ENCODE measurements at places on chromosomes 1 and 21. TPM values are rescaled to one million over a fixed set of nuclear protein-coding genes. Genes with fewer than 3 reads are reported as not detected.

- DNase-seq: no peak
Measured at GRCh38 chr1:201565024-201565730, 26.2 kb downstream of the NAV1 start.

GRCh38 chr1:182629499-182630096 lies 25.4 kb upstream of the RGS16 start:
- DNase-seq: no peak

DNA sequence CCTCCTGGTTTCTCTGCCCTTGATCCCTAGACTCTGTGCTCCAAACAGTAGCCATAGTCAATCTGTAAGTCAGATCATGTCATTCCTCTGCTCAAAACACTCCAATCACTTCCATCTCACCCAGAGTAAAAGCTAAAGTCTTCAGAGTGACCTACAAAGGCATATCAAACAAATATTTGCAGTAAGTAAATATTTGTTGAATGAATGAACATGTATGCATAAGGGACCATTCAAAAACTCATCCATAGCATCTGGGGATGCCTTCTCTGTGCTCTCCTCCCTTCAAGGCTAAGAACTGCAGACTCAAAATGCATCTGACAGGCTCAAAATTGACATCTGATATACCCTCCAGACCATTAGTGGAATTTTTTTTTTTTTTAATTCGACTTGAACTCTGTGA lies 18.1 kb upstream of the AK5 start:
- no peak for DNase-seq

- no peak for DNase-seq
Measured at GRCh38 chr1:150146849-150147542, 2.7 kb upstream of the PLEKHO1 start.

GRCh38 chr21:31912501-31912900 lies 39.7 kb downstream of the HUNK start:
- DNase-seq: no peak

DNA sequence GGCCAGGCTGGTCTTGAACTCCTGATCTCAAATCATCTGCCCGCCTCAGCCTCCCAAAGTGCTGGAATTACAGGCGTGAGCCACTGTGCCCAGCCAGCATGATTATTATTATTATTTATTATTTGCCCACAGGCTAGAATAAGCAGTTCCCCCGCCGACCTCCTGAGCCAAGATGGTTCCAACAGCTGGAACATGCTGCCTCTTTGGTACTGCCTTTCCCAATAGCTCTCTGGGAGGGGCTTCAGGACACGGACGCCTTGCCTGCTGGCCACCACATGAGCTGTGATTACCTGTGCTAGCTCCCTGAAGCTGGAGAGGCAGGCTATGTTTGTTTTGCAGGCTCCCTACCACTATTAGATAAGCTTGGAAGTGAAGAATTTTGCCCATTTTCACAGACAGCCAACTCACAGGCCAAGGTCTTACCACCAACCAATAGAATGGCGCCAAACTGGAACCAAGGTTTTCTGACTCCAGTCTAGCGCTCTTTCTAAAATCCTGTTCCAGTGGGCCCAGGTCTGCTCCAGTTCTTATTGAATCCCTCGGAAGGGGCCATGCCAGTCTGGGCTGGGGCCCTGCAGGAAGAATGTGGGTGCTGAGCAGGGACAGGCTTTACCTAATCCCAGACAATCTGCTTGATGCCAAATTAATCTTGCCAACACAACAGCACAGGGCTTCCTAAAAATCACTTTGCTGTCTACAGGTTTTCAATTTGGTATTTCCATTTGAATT lies 2.1 kb upstream of the GPR61 start:
- DNase-seq: no peak

- peak; percentile 68 for DNase-seq
Measured at GRCh38 chr1:44994309-44994898, 8.0 kb upstream of the EIF2B3 start.

- no peak for DNase-seq
Measured at GRCh38 chr1:161111117-161111516, 6.7 kb downstream of the PFDN2 start.

- no peak for DNase-seq
Measured at GRCh38 chr1:162951553-162952315, 90.8 kb upstream of the CCDC190 start.

GRCh38 chr1:236175642-236176336 lies 33.5 kb downstream of the GPR137B start:
- no peak for DNase-seq

GRCh38 chr1:222767152-222767571 lies 30.2 kb downstream of the FAM177B start:
- no peak for DNase-seq

- no peak for DNase-seq
Measured at GRCh38 chr1:173702736-173703135, 12.0 kb upstream of the KLHL20 start.

- no peak for DNase-seq
Measured at GRCh38 chr1:215031392-215031791, 51.1 kb upstream of the KCNK2 start.

DNA sequence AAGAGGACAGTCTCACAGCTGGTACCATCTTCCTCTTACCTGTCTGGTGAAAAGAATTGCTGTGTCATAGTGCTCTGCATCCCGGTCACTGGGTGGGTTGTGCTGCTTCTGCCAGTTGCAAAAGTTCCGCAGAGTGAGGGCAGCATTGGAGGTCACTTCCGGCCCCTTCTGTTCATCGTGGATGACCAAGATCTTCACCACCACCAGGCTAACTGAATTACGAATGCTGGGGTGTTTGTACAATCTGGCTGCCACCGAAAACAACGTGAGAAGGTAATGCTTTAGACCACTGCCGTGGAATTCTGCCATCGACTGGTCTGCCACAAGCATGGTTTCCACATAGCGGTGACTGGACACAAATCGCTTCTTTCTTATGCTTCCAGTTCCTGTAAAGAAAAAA lies 2.9 kb downstream of the ADAMTS1 start:
- DNase-seq: no peak

DNA sequence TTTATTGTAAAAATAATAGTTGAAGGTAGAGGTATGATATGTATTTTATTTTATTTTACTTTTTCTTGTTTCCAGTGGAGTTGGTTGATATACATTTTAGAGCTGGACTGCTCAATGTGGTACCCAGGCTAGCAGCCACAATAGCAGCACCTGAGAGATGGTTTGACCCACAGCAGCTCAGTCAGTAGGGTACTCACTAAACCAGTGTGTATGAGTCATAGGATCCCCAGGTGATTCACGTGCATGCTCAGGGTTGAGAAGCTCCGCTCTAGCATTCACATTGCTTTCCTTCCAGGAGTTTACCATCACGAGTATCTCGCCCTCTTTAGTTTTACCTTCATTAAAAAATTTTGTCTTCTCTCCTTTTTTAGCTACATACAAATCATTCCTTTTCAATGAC lies 96.0 kb upstream of the PAXBP1 start:
- no peak for DNase-seq

- peak; percentile 95 for DNase-seq
Measured at GRCh38 chr1:171645553-171646248, 6.8 kb downstream of the MYOC start.

- no peak for DNase-seq
Measured at GRCh38 chr1:189681252-189681919, 796.3 kb downstream of the BRINP3 start.

DNA sequence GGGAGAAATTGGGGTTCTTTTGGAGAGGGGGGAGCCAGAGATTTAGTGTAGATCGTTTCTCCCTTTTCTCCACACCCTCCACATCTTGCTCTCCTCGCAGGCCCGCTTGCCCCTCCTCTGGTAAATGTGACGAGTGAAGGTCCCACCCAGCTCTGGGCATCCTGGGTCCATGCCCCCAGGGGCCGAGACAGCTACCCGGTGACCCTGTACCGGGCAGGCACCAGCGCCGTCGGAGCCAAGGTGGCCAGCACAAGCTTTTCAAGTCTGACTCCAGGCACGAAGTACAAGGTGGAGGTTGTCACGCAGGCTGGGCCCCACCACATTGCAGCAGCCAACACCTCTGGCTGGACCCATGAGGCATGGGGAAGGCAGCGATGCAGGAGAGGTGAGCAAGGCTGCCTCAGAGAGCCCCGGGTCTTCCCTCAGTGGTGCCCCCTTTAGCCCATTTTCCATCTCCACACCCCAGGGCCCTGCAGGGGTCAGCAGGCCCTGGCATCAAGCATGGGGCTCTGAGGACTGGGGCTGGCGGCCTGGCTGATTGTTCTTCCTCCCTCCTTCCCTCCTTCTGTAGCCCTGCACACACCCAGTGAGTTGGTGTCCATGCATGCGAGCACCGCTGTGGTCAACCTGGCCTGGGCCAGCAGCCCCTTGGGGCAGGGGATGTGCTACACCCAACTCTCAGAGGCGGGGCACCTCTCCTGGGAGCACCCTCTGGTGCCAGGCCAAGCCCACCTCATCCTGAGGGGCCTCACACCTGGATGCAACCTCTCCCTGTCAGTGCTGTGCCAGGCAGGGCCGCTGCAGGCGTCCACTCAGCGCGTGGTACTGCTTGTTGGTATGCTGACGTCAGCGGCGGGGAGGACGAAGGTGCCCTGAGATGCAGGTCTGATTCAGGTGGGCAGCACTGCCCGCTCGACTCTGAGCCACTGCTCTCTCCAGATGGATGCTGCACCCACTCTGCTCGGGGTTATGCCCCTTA lies 16.4 kb upstream of the LGR6 start:
- no peak for DNase-seq

- no peak for DNase-seq
Measured at GRCh38 chr1:17128361-17128760, 9.1 kb upstream of the PADI2 start.

- DNase-seq: no peak
Measured at GRCh38 chr1:199901341-199901740, 126.2 kb upstream of the NR5A2 start.

DNA sequence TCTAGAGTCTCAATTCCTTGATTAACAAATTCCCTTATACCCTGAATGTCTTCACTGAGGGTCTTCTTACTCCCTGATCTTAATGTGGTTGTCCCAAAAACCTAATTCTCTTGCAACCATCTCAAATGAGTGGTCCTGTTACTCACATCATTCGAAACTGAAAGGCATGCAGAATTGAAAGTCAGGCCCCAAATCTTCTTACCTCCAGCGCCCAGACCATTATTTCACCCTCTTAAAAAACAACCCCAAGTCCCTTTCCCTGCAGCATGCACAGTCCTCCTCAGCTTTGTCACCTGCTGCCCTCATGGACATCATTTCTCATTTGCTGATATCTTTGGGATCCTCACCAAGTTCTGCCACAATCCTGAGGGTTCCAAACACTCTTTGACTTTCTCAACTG lies 230.1 kb downstream of the SEC16B start:
- no peak for DNase-seq

Gene TMPRSS15
- 0.68 TPM for polyA plus RNA-seq

Gene SLC6A9
- 4.5 TPM for polyA plus RNA-seq

Gene CELSR2
- polyA plus RNA-seq: 3.7 TPM

Gene SPRR2E
- not detected for polyA plus RNA-seq

Gene SELP
- 2.4 TPM for polyA plus RNA-seq

Gene PITHD1
- polyA plus RNA-seq: 41.6 TPM

Gene ZCCHC17
- 30.0 TPM for polyA plus RNA-seq

Gene TDRD5
- polyA plus RNA-seq: 0.94 TPM

Gene PLA2G2F
- polyA plus RNA-seq: not detected

Gene TNFRSF1B
- 12.4 TPM for polyA plus RNA-seq

Gene ALX3
- polyA plus RNA-seq: 0.33 TPM

Gene ISG15
- 7.7 TPM for polyA plus RNA-seq

Gene SLC6A17
- polyA plus RNA-seq: 0.29 TPM

Gene SPATA45
- polyA plus RNA-seq: not detected

Gene NTNG1
- polyA plus RNA-seq: 12.5 TPM

Gene ZNF593OS
- polyA plus RNA-seq: 0.99 TPM

Data from muscle of back (tissue), 13 donors.